CD4-positive, alpha-beta T cell treated with Interleukin-6 at 100 ng/mL for 8 hours (primary cell): ENCODE measurements at places on chromosomes 12 and 14.
A peak's percentile ranks its signal among the peaks of the same experiment; 100 is the strongest.

DNA sequence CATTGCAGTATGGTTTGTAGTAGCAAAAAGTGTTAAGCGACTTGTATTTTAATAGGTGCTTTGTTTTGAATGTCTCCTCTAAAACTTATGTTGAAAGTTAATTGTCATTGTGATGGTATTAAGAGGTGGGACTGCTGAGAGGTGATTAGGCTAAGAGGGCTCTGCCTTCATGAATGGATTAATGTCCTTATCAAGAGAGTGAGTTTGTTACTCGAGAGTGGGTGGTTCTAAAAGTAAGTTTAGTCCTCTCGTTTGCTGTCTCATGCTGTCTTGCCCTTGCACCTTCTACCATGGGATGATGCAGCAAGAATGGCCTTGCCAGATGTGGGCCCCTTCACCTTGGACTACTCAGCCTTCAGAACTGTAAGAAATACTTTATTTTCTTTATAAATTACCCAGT is 17.4 kb downstream of the ZDHHC17 start:
- no peak for DNase-seq

DNA sequence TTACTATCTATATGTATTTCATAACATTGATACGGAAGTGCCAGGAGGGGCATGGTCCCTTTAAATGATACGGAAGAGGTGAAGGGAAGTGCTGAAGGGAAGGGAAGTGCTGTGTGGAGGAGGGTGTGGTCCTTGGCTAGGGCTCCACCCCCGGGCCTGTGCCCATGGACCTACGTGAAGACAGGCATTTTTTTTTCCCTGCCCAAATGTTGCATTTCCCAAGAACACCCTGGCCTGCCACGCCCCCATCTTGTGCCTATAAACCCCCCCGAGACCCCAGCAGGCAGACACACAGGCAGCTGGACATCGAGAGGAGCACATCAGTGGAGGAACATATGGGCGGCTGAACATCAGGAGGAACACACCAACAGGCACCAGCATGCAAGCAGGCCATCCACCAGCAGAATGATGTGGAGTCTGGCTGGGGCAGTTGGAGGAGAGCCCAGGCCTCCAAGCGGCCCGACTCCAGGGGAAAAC is 134.1 kb downstream of the SLC41A2 start:
- DNase-seq, result no peak

DNA sequence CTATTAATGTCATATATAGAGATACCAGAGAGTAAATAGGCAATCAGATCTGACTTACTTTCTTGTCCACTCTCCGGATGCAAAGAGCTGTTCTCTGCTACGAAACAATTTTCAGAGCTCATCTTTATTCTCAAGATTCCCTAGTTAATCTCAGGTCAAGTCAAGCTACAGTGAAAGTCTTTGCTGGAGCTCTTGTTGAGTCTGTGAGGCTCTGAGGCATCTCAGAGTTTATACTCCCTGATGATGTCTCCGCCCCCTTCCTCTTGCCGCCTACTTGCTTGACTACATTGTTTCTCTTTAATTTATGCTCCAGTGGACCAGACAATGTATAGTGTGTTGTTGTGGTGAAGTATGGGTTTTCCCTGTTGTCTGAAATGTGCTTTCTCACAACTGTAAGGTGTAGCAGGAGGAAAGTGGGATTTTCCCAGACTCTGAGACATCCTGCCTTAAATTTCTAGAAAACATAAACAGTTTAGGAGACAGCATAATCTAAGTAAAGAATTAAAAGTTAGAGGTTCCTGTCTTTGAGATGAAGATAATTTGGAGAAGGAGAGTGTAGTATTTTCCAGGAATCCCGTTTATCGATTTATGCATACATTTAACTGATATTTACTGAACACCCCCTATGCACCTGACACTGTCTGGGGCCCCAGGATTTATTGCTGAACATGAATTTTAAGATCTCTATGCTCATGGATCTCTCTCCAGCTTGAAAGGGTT is at the start of gene CD69:
CD69 (minus strand) TSS at position 203 of the 720 bp plus-strand sequence; CDS start at position 122, 81 bp downstream.
- peak; percentile 85 for DNase-seq

GRCh38 chr14:80381807-80382363 is 170.6 kb upstream of the DIO2 start:
- no peak for DNase-seq
